ENCODE measurements at places on chromosomes 11 and 22. TPM values are rescaled to one million over a fixed set of nuclear protein-coding genes. Genes with fewer than 3 reads are reported as not detected.

Gene AASDHPPT
- 17.9 TPM for total RNA-seq

- no peak for DNase-seq
Observed at GRCh38 chr11:67370351-67371076, 2.9 kb downstream of the CLCF1 start.

Gene GAL3ST3
- not detected for total RNA-seq

- DNase-seq: no peak
Observed at GRCh38 chr11:86446163-86446923, 71.7 kb downstream of the CCDC81 start.

DNA sequence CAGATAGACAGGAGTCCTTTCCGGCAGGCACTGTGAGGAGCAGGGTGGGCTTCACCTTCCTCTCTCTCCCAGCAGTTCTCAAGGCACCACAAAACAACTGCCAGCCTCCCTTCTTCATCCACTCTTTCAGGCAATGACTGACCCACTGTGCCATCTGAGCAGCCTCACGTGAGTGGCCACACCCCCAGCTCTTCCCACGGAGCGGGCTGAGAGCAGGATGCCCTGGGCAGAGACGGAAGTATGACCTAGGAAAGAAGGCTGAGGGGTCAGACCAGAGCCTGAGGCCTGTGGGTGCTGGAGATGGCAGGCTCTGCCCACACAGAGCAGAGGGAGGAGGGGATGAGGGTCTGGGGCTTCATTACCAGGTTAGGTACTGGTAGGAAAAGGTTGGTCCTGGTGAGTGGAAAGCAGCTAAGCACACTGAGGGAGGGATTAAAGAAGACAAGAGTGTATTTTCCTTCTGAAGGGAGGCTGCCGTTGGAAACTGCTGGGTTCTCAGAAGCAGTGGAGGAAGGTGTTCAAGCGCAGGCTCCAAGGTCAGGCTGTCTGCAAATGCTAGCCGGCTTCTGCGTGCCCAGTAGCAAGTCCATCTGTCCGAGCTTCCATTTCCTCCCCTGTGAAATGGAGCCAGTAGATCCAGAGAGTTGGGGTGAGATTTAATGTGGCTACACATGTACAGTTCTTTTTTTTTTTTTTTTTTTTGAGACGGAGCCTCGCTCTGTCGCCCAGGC is 4.6 kb downstream of the NLRP6 start:
- DNase-seq: peak; percentile 73

- no peak for DNase-seq
Observed at GRCh38 chr11:65953471-65953870, 8.1 kb upstream of the SART1 start.

Gene TTC36
- total RNA-seq: 38.5 TPM

DNA sequence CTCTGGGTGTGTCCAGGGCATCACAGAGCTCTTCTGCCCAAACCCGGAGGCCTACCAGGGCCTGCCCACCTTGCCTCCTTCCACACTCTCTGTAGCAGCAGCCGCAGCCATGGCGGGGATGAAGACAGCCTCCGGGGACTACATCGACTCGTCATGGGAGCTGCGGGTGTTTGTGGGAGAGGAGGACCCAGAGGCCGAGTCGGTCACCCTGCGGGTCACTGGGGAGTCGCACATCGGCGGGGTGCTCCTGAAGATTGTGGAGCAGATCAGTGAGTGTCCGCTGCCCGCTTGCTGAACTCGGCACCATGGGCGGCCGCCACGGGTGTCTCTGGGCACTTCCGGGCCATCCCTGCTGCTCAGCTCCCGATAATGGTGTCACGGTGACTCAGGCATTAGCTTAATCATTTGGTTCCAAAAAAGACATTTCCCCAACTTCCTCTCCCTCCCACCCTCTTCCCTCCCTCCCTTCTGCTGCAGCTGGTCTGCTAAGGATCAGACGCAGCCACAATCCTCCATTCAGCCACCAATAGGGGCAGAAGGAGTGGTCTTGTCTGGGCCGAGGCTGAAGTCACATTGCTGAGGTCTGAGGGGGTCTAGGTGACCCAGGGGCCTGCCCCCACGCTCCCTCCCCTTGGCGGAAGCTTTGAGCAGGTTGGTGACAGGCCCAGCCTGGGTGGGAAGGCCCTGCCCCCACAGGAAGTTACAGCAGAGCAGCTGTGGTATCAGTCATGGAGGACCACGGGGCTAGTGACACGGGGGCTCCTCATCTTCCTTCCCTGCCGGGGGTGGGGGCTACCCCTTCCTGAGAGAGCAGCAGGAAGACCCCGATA is 950 bp downstream of the FERMT3 start:
- peak; percentile 90 for DNase-seq

DNA sequence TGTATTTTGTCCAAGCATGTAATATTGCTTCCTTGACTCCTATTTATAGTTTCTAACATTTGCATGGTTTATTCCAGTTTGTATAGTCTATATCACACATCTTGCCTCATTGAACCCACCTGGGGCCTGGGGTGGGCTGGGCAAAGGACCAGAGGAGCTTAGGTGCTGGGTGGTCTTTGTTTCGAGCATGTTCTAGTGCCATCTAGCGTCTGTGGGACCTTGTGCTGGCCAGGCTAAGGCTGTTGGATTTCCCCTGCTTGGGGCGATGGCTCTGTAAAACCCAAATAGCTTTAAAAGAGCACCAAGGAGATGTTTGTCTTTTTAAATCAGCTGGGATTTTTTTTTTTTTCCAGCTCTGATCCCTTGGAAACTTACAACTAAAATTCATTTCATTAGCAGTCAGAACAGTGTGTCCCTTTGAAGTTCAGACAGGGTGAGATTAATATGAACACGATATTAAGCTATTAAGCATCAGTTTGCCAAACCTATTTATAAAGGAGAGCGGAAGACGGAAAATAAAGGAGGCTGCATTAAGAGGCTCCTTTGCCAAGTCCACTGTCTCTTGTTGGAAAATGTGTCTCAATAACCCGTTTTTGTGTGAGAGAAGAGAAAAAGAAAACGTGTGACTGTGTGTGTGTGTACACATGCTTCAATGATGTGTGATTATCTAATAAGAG is 157.4 kb downstream of the COMMD9 start:
- no peak for DNase-seq

Gene NOL12
- total RNA-seq: 52.5 TPM

DNA sequence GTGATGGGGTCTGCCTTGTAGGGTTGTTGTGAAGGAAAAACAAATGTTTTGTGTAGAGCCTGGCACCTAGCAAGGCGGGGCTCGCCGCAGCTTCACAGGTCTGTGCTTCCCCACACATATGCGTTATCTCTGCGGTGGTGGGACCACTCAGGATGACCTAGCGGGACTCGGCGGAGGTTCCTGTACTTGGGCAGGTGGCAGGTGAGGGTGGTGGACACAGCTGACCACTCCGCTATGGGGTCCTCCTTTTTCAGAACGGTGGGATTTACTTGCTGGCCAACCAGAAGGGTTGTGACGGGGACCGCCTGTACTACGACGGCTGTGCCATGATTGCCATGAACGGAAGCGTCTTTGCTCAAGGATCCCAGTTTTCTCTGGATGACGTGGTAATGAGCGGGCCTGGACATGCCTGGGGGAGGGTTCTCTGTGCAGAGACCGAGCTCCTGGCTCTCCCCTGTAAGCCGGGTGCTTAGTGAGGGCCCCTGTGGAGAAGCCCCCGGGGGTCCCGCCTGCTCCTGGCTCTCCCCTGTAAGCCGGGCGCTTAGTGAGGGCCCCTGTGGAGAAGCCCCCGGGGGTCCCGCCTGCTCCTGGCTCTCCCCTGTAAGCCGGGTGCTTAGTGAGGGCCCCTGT is 21.3 kb downstream of the NADSYN1 start:
- DNase-seq: no peak

DNA sequence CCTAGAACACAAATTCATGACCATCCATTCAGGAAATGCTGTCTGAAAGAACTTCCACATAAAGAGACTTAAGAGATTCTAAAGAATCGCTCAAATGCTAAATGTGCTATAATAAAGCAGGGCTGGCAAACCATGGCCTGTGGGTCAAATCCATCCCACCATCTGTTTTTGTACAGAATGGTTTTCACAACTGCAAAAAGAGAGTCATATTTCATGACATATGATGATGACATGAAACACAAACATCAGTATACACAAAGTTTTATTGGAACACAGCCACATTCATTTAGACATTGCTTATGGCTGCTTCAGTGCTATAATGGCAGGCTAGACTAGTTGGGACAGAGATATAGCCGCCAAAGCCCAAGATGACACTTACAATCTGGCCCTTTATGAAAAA is 85.1 kb downstream of the RRAS2 start:
- no peak for DNase-seq

Gene HTR3B
- total RNA-seq: not detected

Gene NNMT
- 253 TPM for total RNA-seq

Gene RIMBP3B
- total RNA-seq: not detected

GRCh38 chr11:118238929-118239328 is 13.2 kb downstream of the MPZL3 start:
- no peak for DNase-seq

DNA sequence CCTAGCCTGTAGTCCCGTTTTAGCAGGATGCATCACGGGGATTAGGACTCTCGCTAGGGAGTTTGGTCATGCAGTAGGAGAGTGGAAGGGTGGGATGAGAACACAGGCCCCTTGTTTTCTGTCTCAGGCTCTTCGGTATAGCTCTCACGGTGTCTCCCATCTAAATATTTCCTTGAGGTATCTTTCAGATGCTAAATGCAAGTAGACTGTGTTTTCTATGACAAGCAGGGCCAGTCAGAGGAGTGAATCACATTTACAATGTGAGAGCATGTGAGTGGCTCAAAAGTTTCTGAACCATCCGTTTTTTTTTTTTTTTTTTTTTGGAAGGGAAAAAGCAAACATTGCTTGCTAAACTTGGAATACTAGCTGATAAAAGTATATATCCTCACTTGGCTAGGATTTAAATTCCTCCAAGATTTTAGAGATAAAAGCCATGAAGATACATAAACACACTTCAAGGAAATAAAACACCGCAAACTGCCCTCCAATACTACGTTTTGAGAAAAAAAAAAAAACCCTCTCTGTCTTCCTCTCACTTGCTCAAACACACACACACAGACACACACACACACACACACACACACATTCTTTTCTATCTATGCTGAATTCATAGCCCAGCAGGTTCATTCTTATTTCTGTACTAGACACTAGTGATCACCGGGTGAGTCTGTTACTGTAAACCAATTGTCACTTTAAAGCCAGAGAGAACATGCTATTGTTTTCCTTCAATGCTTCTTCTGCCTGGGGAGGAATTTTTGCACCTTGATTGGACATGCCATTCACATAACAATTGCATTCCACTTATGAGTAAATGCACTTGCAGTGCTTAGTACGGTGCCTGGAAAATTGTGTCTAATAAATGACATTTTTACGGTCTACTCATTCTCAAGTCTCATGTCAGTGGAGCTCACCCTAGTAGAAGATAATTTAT is 224.6 kb upstream of the CCDC90B start:
- no peak for DNase-seq

- no peak for DNase-seq
Observed at GRCh38 chr11:93733474-93733873, 7.8 kb downstream of the TAF1D start.

Gene OR8G1
- total RNA-seq: not detected

DNA sequence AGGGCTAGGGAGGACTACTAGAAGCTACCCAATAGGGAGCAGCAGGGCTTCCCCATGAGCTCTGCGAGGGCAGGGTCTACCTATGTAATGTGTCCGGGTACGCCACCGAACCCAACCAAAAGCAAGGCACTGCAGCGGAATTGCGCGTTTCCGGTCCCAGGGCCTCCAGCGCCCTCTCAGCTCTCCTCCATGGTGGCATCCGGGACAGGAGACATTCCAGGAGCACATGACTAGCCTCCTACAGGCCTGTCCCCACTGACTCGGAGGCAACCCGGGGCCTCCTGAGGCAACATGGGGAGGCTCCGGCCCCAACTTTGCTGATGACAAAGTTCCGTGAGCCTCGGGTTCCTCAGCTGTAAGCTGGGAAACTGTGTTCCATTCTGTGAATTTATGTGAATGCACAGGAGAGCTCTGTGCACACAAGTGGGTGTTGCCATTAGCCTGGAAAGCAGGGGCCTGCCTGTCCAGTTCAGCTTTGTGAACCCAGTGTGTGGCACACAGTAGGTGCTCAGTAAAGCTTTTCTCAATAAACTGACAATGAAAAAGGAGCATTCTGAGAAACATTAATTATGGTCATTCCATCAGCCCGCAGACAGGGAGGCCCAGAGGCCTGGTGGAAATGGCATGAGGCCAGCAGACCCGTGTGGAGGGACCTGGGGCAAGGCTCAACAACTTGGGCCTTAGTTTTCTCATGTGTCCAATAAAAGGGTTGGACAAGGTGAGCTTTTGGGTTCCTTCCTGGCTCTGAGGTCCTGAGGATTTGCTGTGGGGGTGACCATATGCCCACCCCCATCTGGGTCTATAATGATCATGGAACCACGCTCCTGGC is 50.3 kb downstream of the CHRDL2 start:
- DNase-seq: no peak

Gene TRIM29
- total RNA-seq: 7.8 TPM

Gene TEAD1
- total RNA-seq: 63.6 TPM

DNA sequence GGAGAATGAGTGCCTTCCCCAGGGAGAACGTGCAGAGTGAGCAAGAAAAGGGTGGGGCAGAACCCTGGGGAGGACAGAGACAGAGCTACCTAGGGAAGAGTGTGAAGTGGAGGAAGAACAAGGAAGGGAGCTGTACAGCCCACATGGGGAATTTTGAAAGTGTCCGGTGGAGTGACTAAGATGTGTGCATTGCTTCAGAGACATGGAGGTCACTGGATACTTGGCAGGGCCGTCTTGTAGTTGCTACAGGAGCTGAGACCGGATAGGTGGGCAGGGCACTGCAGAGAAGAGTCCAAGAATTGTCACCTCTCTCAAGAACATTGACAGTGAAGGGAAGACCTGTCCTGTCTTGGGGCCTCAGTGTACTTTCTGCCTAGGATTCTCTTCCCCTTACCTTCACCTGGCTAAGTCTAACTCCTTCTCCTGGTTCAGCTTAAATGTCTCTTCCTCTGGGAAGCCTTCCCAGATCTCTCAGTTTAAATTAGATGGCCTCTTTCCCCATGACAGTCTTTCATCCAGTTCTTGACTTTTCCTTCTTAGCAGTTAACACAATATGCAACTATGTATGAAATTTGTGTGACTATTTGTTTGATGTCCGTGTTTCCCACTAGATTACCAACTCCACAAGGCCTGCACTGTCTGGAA is 9.2 kb upstream of the P2RY6 start:
- DNase-seq: no peak

- DNase-seq: no peak
Observed at GRCh38 chr11:44658506-44658850, 68.3 kb upstream of the TSPAN18 start.
